ENCODE measurements at places on chromosomes 12 and 14.
A peak's percentile ranks its signal among the peaks of the same experiment; 100 is the strongest.

GRCh38 chr12:74394647-74395046 is 143.0 kb upstream of the ATXN7L3B start:
- DNase-seq = no peak

DNA sequence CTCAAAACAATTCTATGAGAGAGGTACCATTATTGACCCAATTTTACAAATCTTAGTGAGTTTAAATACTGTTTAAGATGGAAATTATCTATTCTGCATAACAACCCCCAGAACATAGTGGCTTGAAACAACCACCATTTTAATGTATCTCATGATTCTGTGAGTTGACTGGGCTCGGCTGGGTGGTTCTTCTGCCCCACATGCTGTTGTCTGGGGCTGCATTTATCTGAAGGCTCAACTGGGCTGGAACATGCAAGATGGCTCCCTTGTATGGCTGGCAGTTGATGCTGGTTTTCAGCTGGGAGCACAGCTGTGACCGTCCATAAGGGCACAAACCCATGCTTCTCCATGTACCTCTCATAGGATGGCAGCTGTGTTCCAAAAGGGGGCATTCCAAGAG is 82.2 kb downstream of the DRAM1 start:
- DNase-seq = no peak

DNA sequence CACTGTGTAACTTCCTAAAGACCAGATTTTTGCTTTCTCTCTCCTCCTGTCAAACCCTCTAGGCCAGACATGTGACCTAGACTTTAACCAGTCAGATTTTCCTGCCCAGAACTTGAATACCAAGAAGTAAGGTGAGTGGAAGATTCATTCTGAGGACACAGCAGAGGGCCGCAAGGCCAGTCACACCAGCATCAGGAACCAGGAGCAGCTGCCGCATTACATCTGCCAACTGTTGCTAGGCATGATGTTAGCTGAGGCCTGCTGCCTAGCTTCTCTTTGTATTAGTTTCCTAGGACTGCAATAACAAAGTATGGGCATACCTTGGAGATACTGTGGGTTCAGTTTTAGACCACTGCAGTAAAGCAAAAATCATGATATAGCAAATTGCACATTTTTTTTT is 101.9 kb upstream of the BMP4 start:
- no peak for DNase-seq

DNA sequence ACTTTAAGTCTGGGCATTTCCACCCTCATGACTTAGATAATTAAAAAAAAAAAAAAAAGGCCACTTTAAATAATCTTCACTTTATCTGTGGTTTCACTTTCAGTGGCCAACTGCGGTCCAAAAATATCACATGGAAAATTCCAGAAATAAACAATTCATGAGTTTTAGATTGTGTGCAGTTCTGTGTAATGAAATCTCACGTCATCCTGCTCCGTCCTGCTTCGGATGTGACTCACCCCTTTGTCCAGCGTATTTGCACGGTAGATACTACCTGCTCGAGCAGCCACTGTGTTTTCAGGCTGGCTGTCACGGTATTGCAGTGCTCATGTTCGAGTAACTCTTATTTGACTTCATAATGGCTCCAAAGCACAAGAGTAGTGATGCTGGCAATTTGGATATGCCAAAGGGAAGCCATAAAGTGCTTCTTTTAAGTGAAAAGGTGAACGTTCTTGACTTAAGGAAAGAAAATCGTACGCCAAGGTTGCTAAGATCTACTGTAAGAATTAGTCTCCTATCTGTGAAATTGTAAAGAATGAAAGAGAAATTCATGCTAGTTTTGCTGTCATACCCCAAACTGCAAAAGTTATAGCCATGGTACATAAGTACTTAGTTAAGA is 2.4 kb downstream of the E2F7 start:
- peak; percentile 93 for DNase-seq

- no peak for DNase-seq
Measured at GRCh38 chr12:108052260-108052659, 76.8 kb upstream of the WSCD2 start.

- DNase-seq = no peak
Measured at GRCh38 chr12:69433653-69434052, 36.5 kb upstream of the FRS2 start.

DNA sequence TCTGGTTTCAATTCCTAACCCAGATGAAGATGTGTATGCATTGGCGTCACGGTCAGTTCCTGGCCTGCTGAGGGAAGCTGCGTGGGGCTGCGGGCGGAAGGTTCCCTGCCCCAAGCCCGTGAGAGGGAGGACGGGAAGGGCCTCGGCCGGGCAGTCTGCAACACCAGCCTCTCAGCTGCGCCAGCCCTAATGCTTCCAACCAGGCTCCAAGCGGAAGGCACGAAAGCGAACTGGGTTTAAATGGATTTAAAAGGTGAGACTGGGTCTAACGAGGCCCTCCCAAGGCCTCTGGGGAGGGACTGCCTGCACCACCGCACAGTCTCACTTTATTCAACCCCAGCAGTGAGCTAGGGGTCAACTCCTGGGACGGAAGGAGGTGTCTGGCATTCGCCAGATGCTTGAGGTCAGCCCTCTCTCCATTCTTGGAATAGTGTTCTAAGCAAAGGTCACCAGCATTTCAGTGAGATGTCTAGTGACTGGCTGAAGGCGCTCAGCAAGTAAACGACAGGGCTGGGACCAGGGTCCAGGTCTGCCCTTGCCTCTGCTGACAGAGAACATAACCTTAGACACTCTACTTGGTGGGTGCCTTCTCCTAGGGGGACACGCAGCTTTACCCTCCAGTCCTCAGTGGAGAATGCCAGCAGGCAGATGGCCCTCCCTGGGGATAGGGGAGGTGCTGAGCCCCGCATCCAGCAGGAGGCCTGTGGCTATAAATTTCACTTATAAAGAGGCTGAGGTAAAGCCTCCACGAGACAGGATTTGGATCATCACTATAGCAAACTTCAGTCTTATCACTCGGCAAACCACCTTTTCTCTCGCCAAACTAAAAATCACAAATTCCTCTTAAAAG is 92.2 kb downstream of the PIWIL1 start:
- no peak for DNase-seq

DNA sequence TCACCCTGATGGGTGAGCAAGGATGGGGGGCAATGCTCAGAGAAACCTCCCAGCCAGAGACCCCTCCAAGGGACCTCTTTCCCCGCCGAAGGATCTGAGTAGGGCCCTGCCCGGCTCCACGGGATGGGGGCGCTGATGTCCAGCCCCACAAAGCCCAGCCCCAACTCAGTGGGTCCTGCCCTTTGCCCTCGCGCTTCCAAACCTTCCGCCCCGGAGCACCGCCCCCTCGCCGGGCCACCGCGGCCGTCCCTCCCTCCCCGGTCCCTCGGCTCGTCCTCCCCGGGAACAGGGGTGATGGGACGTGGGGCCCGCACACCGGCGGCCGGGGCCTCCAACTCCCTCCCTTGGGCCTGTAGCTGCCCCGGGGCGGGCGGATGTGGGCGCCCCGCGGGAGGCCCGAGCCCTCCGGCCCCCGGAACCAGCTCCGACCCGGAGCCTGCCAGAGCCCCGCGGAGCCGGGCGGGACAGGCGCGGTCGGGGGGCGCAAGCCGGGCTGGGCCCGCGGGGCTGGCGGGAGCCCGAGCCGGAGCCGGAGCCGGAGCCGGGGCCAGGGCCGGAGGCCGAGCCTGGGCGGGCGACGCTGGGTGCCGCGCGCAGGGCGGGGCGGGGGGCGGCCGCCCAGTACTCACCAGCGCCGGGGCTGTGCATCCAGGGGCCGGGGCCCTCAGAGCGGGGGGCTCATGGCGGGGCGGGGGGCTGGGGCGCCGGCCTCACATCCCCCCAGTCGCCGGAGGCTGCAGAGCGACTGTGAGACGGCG is 386 bp downstream of the HDAC7 start:
- DNase-seq = peak; percentile 70

GRCh38 chr14:84584511-84584910 is 945.4 kb upstream of the FLRT2 start:
- DNase-seq = no peak

- no peak for DNase-seq
Measured at GRCh38 chr12:52416795-52417194, 10.7 kb upstream of the KRT82 start.

GRCh38 chr12:124597041-124597440 is 29.6 kb upstream of the NCOR2 start:
- DNase-seq = no peak

GRCh38 chr12:47734725-47735480 is 9.6 kb upstream of the ENDOU start:
- no peak for DNase-seq

DNA sequence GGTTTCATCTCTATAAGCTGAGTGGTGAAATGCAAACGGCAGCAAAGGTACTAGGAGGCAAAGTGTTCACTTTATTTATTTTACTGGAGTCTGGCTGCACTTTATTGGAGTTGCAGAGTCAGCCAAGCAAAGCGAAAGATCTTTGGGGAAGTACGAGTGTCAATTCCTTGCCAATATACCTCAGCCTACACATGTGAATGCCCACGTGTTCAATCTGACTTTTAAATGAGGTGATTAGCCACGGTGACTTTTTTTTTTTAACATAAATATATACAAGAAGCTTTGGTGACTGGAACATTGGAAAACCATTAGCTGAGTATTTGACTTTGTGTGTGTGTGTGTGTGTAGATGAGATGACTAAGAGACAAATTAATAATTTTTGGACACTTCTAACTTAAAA is 178.8 kb downstream of the NTS start:
- DNase-seq = no peak

DNA sequence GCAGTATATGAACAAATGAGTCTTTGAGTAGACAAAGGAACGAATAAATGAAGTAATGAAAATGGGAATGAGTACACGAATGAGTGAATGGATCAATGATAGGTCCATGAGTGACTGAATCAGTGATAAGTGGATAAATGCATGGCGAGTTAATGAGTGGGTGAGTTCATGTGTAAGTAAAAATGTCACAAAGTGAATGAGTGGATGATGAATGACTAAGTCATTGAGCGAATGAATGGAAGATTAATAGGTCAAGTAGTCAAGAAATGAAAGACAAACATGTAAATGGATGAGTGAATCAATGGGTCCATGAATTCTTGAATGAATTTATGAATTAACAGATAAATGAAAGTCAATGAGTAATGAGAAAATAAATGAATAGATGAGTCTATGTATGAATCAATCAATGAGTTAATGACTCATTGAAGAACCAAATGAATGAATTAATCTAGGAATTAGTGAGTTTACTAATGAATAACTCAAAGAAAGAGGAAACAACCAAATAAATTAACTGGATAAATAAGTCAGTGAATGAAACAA is 97.3 kb upstream of the RTL1 start:
- DNase-seq = no peak

GRCh38 chr14:58697266-58697929 is 59.6 kb downstream of the DACT1 start:
- DNase-seq = no peak

DNA sequence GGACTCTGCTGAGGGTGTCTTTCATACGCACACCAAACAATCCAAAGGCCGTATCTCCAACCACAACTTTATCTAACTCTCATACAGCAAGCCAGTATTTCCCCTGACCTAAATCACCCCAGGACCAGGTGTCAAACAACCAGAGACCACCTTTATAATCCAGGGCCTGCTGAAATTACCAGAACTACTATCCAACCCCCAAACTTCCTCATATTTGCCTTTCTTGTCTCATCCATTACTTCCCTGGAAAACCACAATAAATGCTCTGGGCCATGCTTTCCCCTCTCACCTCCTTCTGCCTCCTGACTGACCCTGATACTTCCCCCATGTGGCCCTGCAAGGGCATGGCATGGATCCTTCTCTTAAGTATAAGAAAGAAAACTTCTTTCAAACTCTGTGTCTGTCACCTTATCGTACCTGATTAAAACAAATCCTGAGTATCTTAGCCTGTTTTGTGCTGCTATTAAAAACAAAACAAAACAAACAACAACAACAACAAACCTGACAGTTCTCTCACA is 44.7 kb upstream of the CRACR2A start:
- DNase-seq = peak; percentile 10

GRCh38 chr12:96652870-96653269 is 163.5 kb downstream of the CFAP54 start:
- DNase-seq = no peak

DNA sequence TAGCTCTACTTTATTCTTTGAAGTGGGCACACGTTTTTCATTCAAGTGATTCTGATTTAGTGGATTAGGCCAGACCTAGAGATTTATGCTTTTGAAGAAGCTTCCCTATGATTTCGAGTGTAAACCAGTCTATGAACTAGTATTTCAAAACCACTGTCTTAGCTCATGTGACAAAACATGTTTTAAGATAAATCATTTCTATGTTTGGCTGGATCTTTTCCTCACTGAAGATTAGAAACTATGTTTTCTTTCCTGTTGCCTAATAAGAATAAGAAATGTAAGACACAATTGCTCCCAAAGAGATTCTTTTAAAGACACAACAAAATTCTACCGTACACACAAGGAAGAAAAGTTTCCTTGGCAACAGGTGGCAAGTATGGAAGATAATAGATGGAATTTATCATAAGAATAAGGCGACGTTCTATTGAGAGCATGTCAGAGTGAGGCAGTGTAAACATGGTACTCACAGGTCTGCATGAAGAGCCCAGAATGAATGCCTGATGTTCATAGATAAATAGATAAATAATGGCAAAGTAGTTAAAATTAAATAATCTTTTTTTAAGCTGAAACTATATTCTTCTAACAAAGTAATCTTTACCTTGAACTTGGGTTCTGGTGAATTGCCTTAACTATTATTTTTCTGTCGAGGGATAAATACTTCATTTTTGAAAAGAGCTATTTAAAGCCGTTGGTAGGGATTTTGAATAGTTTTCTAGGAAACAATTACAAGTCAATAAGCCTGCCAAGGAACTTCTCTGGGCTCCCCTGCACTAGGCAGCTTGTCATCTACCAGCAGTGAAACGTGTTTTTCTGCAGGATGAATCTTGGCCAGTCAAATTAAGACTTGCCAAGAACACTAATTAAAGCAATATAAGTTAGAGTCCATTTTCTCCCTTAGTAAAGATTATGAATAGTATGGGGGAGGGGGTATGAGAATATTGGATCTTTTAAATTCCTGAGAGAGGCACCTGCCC is 34.1 kb upstream of the C12orf75 start:
- DNase-seq = no peak

DNA sequence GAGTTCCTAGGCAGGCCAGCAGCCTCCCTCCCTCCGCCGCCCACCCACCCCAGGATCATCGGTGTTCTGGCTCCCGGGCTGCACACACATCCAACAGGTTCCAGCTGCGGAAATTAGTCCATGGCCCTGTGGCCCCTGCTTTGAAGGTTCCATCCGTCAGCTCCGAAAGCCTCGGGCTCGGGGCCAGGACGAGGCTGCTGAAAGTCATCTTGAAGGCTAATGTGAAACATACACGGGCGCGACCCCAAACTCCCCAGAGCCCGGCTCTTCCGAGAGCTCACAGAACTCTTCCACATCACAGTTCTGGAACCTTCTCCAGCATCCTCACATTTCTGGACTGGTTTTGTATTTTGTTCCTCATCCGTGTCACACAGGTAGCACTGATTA is 19.8 kb downstream of the KDM2B start:
- no peak for DNase-seq

GRCh38 chr14:69118305-69118704 is 34.6 kb downstream of the DCAF5 start:
- DNase-seq = no peak

DNA sequence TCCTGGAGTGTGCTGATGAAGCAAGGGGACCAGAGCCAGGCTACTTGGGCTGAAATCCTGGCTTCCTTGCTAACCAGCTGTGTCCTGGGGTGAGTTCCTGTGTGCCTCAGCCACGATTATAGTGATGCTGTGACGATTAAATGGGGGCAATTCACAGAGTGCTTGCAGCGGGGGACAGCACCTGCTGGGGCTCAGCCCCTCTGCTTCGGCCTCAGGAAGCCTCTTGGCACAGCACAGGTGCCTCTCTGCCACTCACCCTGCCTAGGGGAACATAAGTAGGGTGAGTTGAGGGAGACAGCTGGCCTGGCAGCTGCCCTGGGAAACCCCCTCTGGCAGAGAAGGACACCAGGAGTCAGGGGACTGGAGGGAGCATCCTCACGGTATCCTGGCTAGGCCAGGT is 9.4 kb downstream of the KRT80 start:
- DNase-seq = no peak
